ENCODE measurements at places on chromosomes 12 and 14. TPM values are rescaled to one million over a fixed set of nuclear protein-coding genes. Genes with fewer than 3 reads are reported as not detected.

Gene KRT6C
- polyA plus RNA-seq = not detected

Gene OR4E2
- 0.05 TPM for polyA plus RNA-seq

GRCh38 chr12:49288922-49289555 lies 5.9 kb upstream of the PRPH start:
- DNase-seq = no peak

DNA sequence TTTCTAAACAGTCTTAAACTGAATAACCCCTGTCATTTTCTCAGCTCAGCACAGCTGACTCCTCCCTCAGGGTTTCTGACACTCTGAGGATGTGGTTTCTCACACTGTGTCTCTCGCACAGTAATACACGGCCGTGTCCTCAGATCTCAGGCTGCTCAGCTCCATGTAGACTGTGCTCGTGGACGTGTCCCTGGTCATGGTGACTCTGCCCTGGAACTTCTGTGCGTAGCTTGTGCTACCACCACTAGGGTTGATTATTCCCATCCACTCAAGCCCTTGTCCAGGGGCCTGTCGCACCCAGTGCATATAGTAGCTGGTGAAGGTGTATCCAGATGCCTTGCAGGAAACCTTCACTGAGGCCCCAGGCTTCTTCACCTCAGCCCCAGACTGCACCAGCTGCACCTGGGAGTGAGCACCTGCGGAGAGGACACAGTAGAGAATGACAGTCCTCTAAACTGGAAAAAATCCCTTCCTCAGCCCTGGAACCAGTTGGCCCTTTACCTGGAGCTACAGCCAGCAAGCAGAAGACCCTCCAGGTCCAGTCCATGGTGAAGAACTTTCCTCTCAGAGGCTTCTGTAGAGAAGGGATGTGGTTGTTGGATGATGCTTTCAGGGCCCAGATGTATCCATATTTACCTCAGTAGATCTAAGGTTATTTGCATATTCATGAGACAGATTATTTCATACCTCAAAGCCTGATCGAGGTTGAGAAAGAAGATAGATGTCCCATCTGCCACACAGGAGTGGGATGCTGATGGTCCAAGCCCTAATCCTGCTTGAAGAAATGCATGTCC lies 984.8 kb downstream of the TMEM121 start:
- DNase-seq = no peak

DNA sequence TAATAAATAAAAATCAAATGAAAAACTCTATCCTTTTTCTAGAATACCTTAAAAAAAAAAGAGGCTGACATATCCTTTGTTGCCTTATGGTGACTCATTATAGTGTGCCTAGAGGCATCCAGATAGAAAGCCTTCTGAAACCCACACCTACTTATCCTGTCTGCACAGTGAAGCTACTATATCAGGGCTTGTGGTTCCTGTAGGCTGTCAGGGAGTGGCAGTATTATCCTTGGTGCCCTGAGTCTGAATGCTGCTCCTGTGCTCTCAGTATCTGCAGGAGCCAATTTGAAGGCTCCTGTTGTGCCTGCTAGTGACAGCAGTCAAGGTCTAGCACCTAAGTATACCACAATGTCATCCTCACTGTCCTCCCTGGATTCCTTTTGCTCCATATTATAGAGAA lies 168.4 kb upstream of the AVPR1A start:
- DNase-seq = no peak

DNA sequence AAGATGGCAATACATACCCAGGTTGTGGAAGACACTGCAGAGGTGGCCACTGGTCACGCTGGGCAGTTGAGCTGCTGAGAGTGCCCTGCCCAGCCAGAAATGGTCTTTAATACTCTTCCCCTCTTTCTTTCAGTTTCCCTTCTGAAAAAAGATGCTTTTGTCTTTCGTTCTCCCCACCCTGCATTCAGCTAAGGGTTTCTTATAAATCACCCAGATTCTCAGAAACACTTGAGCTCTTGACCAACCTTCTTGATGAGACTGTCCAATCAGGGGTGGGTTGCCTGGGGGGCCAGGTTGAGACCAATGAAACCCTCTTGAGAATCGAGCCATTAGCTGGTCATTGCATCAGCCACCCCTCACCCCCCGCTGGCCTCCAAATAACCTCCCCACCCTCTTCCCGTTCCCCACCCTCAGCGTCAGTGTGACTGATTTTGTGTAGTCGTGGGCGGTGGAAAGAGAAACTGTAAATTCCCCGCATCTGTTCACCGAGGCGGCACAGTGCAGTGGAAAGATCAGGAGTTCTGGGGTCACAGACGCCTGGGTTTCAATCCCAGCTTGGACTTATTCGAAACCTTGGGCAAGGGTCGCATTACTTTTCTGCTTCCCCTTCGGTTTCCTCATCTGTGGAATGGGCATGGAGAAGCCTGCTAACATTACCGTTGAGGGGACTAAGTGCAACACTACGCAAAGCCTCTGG lies 52.3 kb downstream of the SLC25A47 start:
- peak; percentile 46 for DNase-seq

Gene GNS
- polyA plus RNA-seq = 180 TPM

Gene MYF5
- not detected for polyA plus RNA-seq

GRCh38 chr14:83867566-83868225 lies 1662.2 kb upstream of the FLRT2 start:
- DNase-seq = no peak

Gene RFLNA
- 5.0 TPM for polyA plus RNA-seq

Gene PAX9
- 0.33 TPM for polyA plus RNA-seq

DNA sequence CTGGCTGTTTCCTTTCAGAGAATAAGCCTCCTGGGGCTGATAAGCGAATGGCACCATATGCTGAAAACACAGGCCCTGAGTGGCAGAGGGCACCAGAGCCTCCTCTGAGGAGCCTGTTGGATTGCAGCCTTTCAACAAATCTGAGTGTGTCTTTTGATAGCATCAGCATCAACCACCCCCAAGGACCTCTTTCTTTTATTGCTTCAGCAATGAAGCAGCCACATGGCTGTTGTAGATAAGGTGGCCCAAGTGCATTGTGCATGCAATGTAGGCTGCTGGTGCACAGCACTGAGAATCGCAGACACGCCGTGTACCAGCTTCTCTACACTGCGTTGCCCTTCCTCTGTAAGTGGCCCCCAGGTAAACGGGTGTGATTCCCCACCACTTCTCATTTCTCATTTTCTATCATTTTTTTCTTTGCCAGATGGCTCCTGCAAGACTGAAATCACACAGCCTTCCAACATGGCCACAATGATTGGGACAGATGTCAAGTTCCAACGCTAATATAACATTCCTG lies 191.7 kb downstream of the DAD1 start:
- DNase-seq = no peak

- DNase-seq = no peak
These were observed 40.6 kb upstream of the RBM19 start for GRCh38 chr12:114006482-114007425.

Gene AVPR1A
- polyA plus RNA-seq = 5.5 TPM

- DNase-seq = no peak
These were observed 41.6 kb downstream of the DAD1 start for GRCh38 chr14:22547313-22547947.

GRCh38 chr12:52772772-52773171 lies 4.4 kb downstream of the KRT76 start:
- DNase-seq = no peak

DNA sequence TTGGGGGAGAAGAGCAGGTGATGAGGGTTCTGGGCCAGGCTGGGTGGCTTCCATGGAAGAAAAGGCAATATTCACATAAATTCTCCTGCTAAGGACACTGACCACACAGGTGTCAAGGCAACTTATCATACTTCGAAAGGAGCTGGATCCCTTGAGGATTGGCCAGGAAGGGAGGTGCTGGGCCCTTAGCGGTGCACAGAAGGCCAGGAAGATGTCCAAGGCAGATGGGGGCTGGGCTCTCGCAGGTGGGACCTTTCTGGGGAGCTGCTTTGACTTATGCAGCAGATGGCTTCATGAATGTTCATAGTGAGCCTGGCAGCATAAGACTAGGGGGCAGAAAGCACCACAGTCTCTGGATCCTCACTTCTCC lies 3.9 kb downstream of the CD63 start:
- DNase-seq = no peak

- no peak for DNase-seq
These were observed 134.2 kb upstream of the SLCO1C1 start for GRCh38 chr12:20560935-20561334.

Gene SDR9C7
- 0.32 TPM for polyA plus RNA-seq

- DNase-seq = no peak
These were observed 88.5 kb downstream of the LGMN start for GRCh38 chr14:92659765-92660561.

DNA sequence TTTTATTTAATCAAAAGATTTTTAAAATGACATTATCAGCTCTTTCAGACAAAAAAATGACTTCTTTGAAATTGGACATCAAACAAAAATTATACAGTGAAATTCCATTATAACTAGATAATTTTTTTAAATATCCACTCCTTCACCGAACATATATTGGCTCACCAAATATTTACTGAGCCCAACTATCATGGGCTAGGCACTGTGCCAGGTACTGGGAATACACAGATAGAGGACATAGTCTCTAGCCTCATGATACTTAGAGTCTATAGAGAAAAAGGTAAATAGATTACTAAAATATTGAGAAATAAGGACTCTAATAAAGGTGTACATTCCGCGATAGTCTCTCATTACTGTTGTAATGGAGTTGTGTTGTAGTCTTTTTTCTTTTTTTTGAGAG lies 219.9 kb downstream of the SEC23A start:
- DNase-seq = no peak

DNA sequence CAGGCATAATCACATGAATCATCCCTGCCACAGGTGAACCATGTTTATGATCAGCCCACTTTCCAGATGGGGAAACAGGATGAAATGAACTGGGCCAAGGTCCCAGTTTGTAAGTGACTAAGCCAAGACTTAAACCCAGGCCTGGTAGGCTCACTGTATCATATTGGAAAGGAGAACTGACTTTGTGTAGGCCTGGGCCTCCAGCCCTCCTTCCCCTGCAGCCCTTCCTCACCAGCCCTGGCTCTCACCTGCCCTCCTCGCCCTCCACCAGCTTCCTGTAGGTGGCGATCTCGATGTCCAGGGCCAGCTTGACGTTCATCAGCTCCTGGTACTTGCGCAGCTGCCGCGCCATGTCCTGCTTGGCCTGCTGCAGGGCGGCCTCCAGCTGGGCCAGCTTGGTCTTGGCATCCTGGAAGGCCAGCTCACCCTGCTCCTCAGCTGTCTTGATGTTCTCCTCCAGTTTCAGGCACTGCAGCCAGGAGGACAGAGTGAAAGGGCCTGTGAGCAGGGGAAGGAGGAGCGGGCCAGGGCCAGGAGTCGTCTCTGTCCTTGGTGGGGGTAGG lies 19.8 kb downstream of the KRT80 start:
- DNase-seq = no peak

- no peak for DNase-seq
These were observed 8.9 kb upstream of the IRF2BPL start for GRCh38 chr14:77037215-77037937.

DNA sequence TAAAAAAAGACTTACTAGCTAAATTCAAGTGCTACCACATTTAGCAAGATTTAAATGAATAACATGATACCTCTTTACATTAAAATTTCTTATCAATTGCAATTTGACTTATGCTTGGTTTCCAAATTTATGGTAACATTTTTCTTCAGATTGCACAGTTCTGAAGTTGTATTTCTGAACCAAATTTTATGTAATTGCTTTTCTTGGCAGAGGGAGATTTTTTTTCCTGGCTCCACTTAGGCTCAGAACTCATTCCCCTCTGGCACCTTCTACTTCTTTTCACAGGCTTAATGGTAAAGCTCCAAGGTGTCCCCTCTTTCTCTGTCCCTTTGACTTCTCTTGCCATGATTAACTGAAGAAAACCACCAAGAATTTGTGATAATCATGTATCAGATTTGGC lies 99.8 kb upstream of the TMTC1 start:
- DNase-seq = no peak

Gene AJUBA
- 97.2 TPM for polyA plus RNA-seq

- DNase-seq = no peak
These were observed 35.0 kb upstream of the DICER1 start for GRCh38 chr14:95192311-95192710.

GRCh38 chr14:101470266-101470665 lies 91.0 kb upstream of the DIO3 start:
- DNase-seq = no peak

GRCh38 chr12:79300199-79300568 lies 390.6 kb downstream of the PAWR start:
- no peak for DNase-seq

Gene B4GALNT1
- polyA plus RNA-seq = 0.80 TPM

GRCh38 chr14:105843444-105844046 lies 317.2 kb downstream of the TMEM121 start:
- no peak for DNase-seq

- DNase-seq = no peak
These were observed 20.6 kb downstream of the PRPF39 start for GRCh38 chr14:45104561-45104960.

DNA sequence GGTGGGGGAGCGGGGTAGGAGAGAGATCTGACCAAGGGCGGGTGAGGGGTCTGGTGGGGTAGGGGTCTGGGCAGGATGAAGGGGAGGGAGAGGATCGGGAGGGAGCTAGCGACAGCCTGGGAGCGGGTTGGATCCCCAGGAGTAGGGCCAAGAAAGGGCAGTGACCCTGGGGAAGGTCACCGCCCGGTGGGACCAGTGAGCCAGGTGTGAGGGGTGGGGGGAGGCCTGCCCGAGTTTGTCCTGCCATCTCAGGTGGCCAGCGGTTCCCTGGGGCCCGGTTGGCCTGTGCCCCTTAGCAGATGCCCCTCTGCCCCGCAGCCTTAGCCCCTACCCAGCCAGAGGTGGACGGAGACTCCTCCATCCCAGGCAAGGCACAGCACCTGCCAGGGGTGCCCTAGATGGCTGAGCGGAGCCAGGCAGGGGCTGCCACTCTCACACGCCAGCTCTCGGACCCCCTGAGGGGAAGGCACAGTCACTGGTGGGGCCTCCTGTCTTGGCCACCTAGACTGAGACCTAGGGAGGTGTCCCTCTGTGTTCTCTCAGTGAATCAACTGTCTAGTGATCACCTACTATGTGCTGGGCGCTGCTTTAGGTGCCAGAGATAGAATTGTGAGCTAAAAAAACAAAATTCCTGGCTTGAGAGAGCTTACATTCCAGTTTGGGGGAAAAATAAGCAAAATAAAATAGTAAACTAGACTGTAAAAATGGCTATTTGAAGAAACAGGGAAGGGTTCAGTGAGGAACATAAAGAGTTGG lies 629 bp upstream of the TTC7B start:
- DNase-seq = no peak

- DNase-seq = no peak
These were observed 68.6 kb downstream of the ACSS3 start for GRCh38 chr12:81146228-81147225.

- peak; percentile 63 for DNase-seq
These were observed at the start of gene PLEKHA5 for GRCh38 chr12:19129486-19130223. PLEKHA5 (plus strand) TSS chr12:19129733; CDS start chr12:19129800, 67 bp downstream.

DNA sequence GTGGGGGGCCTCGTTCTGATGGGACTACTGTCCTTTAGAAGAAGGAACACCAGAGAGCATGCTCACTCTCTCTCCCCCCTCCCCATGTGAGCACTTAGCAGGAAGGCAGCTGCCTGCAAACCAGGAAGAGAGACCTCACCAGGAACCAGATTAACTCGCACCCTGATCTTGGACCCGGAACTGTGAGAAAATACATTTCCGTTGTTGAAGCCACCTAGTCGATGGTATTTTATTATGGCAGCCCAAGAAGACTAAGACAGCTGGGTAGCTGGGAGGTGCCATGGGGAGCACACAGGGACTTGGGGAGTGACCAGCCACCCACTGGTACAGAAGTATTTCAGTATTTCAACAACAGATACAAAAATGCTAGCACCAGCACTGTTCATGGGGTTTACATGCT lies 59.0 kb downstream of the VCPKMT start:
- DNase-seq = no peak

GRCh38 chr14:68652433-68652690 lies 140.5 kb downstream of the ZFP36L1 start:
- DNase-seq = no peak
